KG1 (cell line): ENCODE measurements at places on chromosomes 7 and 10.

DNA sequence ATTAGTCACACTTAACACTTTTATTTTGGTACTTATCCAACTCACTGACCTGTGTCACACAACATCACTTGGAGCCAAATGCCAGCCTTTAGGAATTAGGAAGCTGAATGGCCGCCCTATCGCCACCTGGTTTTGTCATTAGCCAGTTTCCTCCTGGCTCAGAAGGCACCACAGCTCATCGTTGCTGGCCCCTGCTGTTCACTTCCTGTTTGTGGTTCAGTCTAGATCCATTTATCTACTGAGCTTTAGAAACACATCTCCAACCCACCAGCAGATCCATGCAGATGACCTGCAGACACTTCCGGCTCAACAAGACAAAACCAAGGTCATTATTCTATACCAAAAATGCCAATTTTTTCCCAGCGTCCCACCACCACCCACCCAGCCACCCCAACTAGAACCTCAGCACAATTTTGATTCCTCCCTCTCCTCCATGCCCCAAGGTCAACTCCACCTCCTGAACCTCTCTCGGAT, 193.5 kb upstream of the NEBL start:
- no peak for DNase-seq

- DNase-seq = no peak
Observed at GRCh38 chr10:77967611-77968022, 41.1 kb upstream of the DLG5 start.

GRCh38 chr10:46014683-46015405, 15.6 kb downstream of the NCOA4 start:
- DNase-seq = no peak

GRCh38 chr7:119175911-119176627, 951.6 kb downstream of the ANKRD7 start:
- no peak for DNase-seq

- DNase-seq = no peak
Observed at GRCh38 chr7:132082394-132082793, 493.9 kb downstream of the PLXNA4 start.

DNA sequence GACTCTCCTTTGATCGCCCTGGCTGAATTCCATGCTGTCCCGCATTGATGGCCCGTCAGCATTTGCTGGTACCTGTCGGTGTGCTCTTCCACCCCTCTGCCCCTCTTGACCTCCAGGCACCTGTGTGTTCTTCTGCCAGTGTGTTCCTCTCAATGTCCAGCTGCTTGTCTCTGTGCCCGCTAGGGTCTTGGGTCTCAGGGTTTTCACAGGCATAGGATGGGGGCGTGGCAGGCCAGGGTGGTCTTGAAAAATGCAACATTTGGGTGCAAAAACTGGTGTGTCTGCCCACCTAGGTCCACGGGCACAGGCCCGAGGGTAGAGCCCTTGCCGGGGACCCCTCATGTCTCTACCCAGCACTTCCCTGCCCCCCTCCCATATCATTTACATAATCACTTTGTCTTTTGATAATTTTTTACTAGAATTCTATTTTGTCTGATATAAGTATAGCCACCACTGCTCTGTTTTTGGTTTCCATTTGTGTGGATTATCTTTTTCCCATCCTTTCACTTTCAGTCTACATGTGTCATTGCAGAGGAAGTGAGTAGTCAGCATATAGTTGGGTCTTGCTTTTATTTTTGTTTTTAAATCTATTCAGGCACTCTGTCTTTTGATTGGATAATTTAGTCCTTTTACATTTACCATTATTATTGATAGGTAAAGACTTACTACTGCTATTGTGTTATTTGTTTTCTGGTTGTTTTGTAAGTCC, 46.6 kb upstream of the ADRA2A start:
- no peak for DNase-seq

- no peak for DNase-seq
Observed at GRCh38 chr10:113523071-113523470, 29.8 kb upstream of the HABP2 start.

DNA sequence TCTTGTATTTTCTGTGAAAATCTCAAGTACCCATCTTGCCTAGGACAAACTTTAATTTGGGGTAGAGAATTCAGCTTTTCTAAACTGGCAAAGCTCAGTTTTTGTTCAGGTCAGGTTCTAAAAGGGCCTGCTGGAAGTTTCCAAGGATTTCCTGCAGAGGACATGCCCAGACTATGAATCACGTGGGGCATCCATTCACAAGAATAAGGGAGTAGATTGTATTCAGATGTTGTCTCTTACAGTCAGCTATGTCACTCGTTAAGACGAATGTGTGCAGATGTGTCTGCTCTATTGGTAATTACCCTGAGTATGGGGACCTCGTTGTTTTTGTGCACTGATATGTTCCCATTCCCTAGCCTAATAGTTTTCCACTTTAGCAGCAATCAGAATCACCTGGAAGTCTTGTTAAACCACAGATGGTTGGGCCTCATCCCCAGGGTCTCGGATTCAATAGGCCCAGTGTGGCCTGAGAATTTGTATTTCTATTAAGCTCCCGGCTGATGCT, 81.0 kb upstream of the ITPRID1 start:
- no peak for DNase-seq

GRCh38 chr7:136342251-136342650, 365.1 kb upstream of the MTPN start:
- no peak for DNase-seq

- DNase-seq = no peak
Observed at GRCh38 chr7:42606193-42606905, 305.5 kb downstream of the C7orf25 start.

GRCh38 chr10:102599565-102600327, 44.5 kb upstream of the TRIM8 start:
- DNase-seq = peak; percentile 54

GRCh38 chr10:7547206-7547605, 119.6 kb downstream of the ITIH5 start:
- no peak for DNase-seq

DNA sequence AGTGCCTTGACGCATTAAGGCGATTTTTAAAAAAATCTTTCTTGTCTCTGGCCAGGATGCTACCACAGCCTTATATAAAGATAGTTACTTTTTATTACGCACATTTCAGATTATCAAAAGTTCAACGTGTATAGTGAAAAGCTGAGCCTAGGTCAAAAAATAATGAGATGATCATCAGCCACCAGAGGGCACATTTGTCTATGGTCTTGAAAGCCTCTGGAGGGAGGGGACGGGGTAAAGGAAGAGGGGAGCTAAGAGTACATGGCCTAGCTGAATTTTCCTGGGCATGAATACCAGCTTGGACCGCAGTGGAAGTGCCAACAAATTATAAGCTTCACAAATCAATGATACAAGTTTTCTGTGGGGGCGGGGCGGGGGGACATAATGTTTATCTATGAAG, 285.9 kb upstream of the SMIM30 start:
- no peak for DNase-seq

- no peak for DNase-seq
Observed at GRCh38 chr7:151661587-151661986, 141.9 kb upstream of the RHEB start.

DNA sequence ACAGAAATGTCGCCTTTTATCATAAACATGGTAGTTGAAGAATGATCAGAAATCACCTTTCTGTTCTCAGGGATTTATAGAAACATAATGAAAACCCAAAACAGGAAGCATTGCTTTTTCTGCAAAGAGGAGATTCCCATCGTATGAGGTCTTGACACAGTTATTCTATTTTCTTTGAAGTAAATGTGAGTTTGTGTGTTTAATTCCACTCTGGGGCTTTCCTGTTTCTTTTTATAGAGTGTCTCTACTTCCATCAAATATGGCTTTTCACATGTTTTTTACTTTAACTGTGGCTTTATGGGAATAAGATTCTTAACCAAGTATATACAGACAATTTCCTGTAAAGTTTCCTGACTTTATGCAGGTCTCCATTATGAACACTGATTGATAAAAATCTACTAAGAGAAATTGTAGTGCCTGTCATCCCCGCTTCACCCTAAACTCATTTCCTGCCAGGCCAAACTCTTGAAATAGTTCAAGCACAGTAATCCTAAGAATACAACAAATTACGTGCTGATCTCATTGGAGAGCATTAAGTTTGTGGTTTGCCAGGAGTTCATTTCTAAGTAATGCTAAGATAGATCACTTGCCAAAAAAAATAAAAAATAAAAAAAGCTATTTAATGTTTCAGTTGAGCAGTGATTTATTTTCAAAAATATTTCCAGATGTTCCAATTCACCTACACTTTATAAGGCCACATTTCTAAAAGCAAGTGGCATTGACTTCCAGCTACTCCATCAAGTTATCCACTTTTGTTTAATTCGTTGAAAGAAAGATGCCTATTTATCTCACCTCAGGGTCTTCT, 52.2 kb upstream of the SEC61G start:
- no peak for DNase-seq

DNA sequence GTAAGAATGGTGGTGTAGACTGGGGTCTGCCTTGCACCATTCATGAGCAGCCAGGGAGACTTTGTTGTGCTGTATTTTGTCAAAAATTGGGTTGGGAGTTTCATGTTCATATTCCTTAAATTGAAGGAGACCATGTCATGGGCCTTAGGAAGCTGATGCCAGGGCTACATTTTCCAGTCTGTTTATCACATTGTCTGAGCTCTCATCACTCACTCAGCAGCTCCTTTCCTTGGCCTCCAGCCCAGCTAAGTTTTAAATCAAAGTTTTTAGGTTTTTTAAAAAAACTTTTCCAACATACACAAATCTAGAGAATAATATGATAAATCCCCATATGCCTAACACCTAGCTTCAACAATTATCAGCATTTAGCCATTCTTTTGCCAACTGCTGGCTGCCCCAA, 12.6 kb upstream of the FAM13C start:
- no peak for DNase-seq

- DNase-seq = no peak
Observed at GRCh38 chr10:95414016-95414830, 123.4 kb upstream of the PDLIM1 start.

DNA sequence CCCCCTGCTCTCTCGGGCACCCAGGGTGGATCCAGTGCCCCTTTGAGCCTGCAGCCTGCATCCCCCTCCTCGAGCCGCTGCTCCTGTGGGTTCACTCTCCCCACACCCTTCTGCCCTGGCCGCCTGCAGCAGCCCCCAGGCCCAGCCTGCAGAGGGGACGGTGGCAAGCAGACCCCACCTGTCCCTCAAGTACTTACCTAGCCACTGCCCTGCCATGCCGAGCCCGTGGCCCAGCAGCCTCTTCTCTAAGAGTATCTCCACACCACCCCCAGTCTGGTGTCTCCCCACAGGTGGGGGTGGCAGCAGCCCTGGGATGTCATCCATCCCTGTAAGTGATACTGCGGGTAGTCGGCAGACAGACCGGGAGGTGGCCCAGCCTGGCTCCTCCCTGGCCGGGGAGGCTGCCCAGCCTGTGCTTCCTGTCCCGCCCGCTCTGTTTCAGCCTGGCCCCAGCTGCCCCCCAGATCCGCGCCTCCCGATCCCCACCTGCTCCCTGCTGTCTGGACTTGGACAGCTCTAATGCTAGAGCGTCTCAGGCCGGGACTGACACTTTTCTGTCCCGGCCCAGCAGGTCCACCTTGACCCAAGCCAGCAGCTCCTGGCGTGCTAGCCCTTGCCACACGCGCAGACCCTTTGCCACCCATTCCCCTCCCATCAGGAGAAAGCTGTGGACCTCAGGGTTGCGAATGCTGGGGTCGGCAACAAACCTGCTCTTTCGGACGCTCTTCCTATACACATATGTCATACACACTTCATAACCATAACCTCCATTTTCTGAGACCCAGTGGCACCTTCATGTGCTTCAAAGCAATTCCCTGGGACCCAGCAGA, 25.0 kb downstream of the YKT6 start:
- no peak for DNase-seq

DNA sequence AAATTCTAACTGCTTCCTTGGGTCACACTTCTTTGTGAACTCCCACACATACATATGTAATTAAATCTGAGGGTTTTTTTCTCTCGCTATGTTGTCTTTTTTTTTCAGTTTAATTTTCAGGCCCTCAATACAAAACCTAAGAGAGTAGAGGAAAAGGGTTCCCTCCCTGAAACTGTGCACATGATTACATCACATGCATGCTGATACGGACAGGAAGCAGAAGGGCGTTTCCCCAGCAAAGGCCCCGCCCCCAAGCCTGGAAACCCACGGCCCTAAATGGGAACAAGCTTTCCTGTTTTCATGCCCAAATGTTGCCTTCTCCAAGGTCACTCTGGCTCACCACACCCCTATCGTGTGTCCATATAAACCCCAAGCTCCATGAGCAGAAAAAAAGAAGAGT, 115.4 kb downstream of the TEX36 start:
- no peak for DNase-seq

DNA sequence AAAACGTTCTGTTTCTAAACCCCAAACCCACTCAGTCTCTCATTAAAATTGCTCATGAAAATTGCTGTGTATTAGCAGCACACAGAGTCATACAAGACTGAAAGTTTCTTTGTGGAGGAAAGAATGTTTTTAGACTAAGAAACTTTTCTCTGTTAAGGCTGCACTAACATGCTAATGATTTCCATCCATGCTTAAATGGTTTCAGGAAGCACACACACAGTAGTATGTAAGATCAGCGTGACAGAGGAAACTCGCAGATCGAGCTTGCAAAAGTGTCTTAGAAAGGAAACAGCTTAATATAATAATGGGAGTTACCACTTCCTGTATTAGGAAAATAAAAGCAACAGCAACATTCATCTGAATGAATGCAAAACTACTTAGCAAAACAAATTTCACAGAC, 112.7 kb downstream of the ICA1 start:
- no peak for DNase-seq

- no peak for DNase-seq
Observed at GRCh38 chr7:81618396-81619014, 151.3 kb downstream of the HGF start.

- DNase-seq = no peak
Observed at GRCh38 chr10:3478153-3478552, 305.6 kb upstream of the PITRM1 start.

GRCh38 chr7:49488573-49488972, 284.9 kb upstream of the VWC2 start:
- DNase-seq = no peak

GRCh38 chr10:124534826-124535601, 73.4 kb downstream of the LHPP start:
- DNase-seq = no peak
